ENCODE measurements at places on chromosomes 2 and 18.

DNA sequence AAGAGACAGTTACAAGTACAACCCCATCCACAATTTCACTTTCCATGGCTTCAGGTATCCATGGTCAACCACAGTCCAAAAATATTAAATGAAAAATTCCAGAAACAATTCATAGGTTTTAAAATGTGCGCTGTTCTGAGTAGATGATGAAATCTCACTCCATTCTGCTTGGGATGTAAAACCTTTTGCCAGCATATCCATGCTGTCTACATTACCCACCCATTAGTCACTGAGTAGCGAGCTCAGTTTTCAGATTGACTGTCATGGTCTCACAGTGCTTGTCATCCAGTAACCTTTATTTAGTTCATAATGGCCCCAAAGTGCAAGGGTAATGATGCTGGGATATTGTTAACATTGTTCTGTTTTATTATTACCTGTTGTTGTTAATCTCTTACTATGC, 40.5 kb downstream of the SMAD4 start:
- DNase-seq: no peak

DNA sequence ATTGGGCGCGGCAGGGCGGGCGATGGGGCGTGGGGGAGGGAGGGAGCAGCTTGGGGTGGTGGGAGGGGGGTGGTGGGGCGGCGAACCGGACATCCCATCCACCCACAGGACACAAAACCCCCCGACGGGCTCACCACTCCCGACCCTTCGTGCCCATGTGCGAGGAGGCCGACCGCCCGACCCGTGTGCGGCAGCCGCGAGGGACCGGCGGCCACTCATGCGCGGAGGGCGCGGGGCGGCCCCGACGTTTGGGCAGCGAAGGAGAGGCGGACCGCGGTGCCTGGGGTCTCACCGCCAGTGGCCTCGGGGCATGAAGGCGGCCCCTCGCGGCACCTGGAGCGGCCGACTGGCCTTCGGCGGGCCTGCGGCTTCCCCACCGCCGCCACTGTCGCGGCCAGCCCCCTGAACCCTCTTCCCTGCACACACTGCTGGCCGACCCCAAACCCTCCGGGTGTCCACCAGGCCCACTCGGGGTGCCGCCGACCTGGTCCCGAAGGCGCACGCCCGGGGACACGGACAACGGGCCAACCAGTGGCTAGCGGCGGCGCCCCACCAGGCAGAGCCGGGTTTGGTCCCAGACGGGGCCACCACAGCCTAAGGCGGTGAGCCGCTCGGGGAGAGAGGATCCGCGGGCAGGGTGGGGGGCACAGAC, 94.6 kb upstream of the ANKRD30BL start:
- DNase-seq: no peak

GRCh38 chr18:53457068-53457467, 767.4 kb downstream of the MBD2 start:
- no peak for DNase-seq

- no peak for DNase-seq
Observed at GRCh38 chr18:13269013-13269280, 50.4 kb downstream of the LDLRAD4 start.

- DNase-seq: no peak
Observed at GRCh38 chr2:144745424-144745823, 225.5 kb upstream of the ZEB2 start.

GRCh38 chr2:232979871-232980461, 33.1 kb downstream of the NGEF start:
- no peak for DNase-seq

GRCh38 chr2:98803405-98804264, 72.7 kb upstream of the MGAT4A start:
- no peak for DNase-seq

- DNase-seq: no peak
Observed at GRCh38 chr2:11625671-11626070, 44.3 kb downstream of the NTSR2 start.

DNA sequence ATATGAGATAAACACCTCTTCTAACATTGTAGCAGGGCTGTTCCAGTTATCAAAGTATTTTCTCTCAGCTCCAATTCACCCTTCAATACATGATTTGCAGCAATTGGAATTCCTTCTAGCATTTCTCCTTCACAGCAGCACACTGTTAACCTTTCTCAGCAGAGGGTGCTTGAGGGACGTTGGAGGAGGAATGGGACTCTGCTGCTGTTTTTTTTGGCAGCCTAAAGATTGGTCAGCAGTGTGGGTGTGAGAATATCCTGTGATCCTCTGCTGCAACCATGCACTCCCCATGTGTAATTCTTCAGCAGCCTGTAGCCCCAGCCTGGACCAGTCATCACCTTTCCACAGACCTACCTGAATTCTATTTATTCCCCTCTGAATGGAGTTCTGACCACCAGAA, 1708.9 kb upstream of the CELF4 start:
- no peak for DNase-seq

- no peak for DNase-seq
Observed at GRCh38 chr2:42457011-42457410, 36.8 kb downstream of the KCNG3 start.

GRCh38 chr2:240991378-240992263, 6.8 kb upstream of the SNED1 start:
- no peak for DNase-seq

- DNase-seq: no peak
Observed at GRCh38 chr2:104405623-104406022, 448.3 kb upstream of the POU3F3 start.

- no peak for DNase-seq
Observed at GRCh38 chr2:11421863-11422490, 44.0 kb downstream of the E2F6 start.

DNA sequence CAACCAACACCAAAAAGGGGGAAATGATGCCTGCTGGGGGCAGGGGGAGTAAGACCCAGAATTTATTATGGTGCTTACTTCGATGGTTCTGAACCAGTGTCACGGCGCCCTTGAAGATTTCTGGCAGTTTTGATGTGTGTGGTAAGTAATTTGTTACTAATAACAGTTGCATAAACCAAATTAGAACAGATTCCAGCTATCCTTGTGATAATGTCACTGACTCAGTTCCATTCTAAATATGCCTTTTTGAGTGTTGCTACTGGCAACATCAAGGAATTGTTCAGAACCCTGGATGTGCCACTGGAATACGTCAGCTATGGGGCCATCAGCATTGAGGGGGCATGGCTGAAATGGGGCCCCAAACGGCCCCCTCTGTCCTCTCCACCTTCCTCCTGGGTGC, 11.6 kb downstream of the SAG start:
- no peak for DNase-seq

DNA sequence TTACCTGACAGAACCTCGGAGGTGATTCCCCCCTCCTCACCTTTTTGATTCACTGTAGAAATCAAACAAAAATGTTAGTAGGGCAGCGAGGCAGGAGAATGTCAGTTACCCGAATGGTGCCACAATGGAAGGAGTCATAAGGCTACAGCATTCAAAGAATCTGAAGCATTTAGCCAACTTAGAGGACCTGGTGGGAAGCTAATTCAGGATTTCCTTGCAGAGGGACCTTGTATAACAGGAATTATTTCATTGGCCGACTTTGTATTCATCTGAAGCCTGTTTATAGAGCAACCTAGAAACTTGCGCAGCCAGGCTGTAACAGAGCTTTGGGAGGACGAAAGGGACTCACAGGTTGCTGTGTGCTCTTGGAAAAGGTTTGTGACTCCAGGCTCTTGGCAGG, 129.1 kb upstream of the MMADHC start:
- no peak for DNase-seq

DNA sequence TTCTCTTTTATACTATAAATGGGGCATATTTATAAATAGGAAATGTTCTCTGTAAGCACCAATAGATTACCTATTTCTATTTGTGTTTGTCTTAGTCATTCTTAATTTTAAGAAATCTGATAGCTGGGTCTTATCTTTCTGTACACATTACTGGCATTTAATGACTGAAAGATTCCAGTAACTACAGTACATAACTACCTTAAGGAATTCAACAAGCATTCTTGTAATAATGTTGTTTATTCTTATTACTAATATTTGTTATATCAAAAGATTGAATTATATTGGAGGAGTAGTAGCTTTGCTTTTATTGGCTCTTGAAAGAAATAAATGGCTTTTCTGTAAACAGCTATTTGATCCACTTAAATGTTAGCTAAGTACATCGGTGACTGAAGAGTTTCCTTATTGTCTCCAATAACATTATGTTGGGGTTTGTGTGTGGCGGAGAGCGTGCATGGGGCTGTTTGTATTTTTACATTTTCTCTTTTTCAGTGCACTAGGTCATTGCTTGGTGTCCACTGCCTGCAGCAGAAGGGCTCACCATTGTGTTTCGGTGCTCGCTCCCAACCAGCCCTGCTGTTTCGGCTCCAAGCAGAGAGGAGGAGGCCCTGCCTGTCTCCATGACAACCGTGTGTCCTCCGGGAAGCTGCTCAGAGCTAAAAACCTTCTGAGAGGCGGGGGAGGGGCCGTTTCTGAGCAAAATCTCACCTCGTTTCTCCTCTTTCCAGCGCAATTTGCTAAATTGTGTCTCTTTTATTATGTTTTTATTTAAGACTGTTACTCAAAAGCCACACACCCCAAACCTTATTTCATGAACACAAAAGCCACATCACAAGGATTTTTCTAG, 112.5 kb upstream of the SLC38A11 start:
- DNase-seq: no peak

DNA sequence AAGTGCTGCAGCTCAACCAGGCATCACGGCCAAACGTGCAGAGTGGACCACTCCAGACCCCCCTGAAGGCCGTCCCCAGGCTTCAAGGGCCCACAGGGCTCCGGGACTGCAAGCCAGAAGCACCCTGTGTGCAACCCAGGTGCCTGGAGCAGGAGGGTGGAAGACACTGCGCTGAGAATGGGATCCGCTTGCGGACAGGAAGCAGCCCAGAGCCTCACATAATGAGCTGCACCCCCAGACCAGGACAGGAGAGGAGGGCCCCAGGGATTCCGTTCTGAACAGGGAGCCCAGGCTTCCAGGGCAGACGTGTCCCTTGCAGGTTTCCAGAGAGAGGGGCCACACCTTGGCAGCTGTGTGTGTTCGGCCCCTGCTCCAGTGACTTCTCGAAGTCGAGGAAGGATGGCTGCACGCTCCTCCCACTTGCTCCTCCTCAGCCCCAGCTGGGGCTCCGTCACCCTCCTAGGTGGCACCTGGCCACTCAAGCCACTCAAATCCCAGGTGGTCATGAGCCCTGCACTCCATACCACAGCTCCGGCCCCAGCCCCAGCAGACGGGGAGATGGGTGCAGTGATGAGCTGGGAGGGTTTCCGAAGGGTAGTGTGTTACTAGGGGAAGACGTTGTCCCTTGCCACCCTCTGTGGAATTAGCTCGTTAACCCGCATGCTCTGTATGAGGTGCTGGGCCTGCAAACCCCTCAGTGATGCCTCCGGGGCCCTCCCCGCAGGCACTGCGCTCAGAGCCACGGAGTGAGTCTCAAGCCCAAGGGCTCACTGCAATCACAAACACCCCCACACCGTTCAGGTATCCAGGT, 79.2 kb downstream of the NDUFA10 start:
- no peak for DNase-seq

- DNase-seq: no peak
Observed at GRCh38 chr2:63737081-63737751, 104.5 kb upstream of the UGP2 start.
